Gastroesophageal sphincter (tissue), 4 donors: ENCODE measurements at places on chromosomes 2 and 18. TPM values are rescaled to one million over a fixed set of nuclear protein-coding genes. Genes with fewer than 3 reads are reported as not detected.

DNA sequence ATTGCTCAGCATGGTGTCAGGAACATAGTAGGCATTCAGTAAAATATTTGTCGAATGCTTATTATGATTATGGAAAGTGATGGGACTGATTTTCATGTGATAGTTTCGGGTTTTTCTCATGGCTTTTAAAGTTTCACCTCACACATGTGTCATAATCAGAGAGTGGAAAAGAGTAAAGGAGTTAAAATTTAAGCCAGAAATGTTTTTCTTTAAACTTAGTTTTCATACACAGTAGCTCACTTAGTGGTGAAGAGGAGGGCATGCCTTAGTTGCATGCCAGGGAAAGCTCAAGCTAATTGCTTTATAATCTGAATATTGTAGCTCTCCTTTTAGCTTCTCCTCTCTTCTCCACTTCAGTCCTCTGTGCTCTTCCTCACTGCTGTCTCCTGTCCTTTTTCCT lies 38.0 kb downstream of the EHBP1 start:
- no peak for ATAC-seq

GRCh38 chr18:9916808-9917207 lies 3.0 kb downstream of the VAPA start:
- no peak for ATAC-seq

Gene IL1R2
- total RNA-seq, result 1.1 TPM

Gene IL36G
- not detected for total RNA-seq

Gene EVX2
- total RNA-seq, result not detected

Gene OSR1
- total RNA-seq, result 45.5 TPM

Gene LIPT1
- total RNA-seq, result 11.9 TPM

Gene ACMSD
- not detected for total RNA-seq

DNA sequence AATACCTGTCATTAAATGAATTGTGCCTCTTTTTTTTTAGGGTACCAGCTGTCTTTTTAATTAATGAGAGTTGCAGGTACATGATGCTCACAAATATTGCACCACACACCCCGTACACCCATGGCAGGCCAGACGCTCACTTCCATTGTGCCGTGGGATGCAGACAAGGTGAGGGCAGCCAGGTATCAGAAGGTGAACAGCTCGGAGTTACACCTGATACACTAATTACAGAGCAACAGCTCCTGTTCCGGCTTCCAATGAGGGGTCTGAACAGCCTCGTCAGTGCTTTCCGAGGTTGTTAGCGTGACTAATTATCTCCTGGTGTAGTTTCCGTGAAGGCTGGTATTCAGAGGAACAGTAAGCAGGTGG lies 442.8 kb downstream of the ZNF516 start:
- no peak for ATAC-seq

Gene CFAP65
- total RNA-seq, result not detected

- ATAC-seq, result no peak
These were observed 1.6 kb upstream of the VAMP8 start for GRCh38 chr2:85575739-85576138.

DNA sequence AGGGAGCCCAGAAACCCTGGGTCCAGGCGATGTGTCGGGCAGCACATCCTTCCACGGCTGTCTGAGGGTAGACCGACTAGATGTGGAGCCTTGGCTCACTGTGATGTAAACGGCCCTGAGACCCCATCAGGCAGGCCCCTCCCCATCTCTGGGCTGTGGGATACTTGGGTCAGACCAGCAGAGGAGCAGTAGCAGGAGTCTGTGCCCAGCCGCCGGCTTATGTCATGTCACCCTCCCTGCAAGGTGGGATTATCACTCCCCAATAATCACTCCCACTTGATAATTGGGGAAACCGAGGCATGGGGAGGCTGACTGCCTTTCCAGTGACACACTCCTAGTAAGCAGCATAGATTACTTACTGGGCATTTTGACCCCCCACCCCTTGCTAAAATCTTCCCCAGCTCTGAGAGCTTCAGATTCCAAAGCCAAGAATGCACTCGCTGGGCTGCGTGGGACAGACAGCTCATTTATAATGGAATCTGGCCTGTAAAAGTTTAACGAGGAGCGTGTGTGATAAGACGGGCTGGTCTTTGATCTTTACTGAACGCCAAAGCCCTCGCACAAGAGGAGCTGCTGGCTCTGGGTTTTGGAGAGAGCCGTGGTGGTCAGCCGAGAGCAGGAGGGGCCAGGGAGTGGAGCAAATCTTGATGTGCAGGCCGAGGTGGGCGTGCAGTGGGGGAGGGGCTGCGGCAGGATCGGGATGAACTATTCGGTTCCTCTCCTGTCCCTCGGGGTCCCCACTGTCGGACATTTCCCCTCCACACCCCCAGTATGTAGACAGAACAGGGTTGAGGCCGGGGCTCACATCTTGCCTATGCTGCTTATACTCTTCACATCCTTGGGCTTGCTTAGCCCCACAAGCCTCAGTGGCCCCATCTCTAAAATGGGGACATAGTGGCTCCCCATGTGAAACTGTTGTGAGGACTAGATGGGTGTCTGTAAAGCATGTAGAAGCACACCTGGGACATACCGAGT lies 200.0 kb downstream of the GLI2 start:
- no peak for ATAC-seq

GRCh38 chr2:157364257-157364974 lies 38.8 kb upstream of the ERMN start:
- no peak for ATAC-seq

- no peak for ATAC-seq
These were observed 178.9 kb downstream of the LNPK start for GRCh38 chr2:175823002-175823706.

DNA sequence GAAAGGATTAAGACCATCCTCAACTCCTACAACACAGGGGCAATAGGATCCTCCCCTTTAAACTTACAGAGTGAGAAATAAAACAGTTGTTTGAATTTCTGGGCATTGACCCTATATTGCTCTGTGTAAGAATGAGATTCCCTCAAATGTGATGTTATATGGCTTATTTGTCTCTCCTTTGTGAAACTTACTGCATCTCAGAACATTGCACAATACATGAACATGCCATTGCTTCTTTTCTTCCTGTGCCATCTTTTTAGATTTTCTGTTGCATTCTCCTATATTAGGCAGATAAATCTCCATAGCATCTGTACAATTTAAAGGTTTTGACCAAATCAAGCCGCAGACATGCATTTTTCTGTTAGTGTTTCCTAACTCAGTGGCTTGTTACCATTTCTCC lies 941.9 kb upstream of the FANCL start:
- no peak for ATAC-seq

Gene RBM43
- 9.5 TPM for total RNA-seq

DNA sequence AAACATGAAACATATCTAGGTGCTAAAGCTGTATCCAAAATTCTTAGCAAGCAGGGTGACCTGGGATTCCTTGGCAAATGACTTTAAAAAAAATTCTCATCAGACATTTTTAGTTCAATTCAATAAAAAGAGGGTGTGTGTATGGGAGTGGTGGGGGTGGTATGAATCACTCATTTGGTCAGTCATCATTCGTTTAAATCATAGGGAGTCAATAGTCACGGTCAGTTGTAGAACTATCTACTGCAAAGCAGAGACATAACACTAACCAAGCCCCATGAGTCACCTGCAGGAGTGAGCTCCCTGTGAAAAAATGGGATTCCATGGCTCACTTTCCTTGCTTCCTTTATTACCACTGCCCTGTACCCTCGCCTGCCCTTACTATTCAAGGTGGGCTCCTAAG lies 380.6 kb upstream of the TCF4 start:
- no peak for ATAC-seq

- no peak for ATAC-seq
These were observed 60.5 kb upstream of the KLF7 start for GRCh38 chr2:207226243-207226642.
